ENCODE measurements at places on chromosomes 3 and 15. TPM values are rescaled to one million over a fixed set of nuclear protein-coding genes. Genes with fewer than 3 reads are reported as not detected.

The FOXB1 gene
- 2.1 TPM for total RNA-seq

The CHDH gene
- 4.9 TPM for total RNA-seq

The SPESP1 gene
- 7.6 TPM for total RNA-seq

The TRPM1 gene
- total RNA-seq: 0.72 TPM

The FAM3D gene
- total RNA-seq: 0.20 TPM

Measured in spinal cord (tissue), 10 donors.